ENCODE measurements at places on chromosomes 7 and 10.
A peak's percentile ranks its signal among the peaks of the same experiment; 100 is the strongest.

GRCh38 chr7:158351051-158351450, 236.6 kb downstream of the PTPRN2 start:
- no peak for DNase-seq

DNA sequence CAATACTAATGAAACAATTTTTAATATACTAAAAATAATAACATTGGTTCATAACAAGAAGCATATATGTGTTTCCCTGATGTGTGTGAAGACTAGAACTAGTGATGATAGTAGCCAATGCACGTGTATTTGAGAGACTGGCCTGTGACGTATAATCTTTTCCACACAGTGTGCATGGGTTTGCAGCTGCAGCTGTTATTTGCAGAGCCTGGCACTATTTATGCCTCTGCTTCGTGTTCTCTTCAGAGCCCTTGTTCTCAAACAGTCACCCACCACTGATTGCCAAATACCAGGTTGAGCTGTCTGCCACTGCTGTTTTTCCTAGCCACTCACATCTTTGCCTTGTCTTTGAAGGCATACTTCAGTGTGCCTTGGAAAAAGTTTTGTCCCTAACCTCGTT, 531.7 kb downstream of the ETV1 start:
- no peak for DNase-seq

DNA sequence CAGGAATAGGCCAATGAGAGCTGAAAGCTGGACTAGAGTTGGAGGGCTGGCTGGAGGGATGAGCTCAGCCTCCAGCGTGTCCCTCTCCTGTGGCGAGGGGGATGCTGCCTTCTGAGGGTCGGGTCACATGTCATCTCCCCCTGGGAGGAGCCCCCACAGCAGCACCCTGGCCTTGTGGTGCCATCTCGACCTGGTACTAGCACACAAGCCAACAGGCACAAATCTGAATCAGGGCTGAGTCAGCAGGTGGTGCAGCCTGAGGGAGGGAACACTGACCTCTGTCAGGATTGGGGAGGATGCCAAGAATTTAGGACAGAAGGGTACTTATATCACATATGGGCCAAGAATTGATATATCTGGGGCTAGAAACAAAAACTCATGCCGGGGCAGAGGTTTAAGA, 280.4 kb downstream of the CELF2 start:
- no peak for DNase-seq

DNA sequence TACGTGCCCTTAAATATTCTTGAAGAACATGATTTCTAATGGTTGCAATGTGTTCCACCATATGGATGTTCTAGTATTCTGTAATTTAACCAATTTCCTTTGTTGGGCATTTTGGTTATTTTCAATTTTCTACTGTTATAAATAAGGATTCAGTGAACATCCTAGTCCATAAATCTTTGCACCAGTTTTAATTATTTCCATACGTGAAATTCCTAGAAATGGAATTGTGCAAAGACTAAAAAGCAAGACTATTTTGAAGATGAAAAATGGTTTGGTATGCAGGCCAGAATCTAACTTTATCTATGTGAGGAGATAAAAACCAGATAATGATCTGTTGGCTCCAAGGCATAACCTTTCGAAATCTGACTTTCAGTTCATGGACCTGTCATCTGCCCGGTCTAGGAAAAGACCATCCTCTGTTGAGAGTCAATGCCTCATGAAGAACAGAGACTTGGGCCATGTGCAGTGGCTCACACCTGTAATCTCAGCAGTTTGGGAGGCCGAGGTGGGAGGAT, 633.2 kb upstream of the NRP1 start:
- no peak for DNase-seq

DNA sequence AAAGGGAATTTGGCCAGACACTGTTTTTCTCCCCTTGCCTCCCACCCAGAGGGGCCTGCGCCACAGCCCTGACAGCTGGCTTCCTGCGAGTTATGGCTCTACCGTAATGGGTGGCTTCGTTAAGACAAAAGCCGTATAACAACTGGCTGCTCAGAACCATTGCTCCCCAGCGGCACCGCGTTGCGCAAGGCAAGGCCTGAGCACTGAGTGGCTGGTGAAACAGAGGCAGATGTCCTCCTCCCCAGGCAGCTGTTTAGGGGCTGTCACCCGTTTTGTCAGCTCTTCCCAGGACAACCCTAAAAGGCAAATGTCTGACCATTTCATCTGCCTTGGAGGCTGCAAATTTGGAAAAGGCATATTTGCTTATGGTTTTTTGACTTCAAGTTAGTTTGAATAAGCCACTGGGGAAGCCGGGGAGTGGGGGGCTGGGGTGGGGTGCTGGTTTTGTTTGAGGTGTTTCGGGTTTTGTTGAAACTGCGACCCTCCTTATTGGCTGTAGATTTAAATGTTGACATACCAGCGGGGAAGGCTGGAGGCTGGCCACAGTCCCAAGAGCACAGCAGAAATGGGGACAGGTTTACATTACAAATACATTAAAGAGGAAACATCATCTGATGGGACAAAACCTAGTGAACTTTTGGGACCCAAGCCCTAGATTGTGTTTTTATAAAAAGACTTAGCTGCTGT, 681 bp upstream of the SPOCK2 start:
- DNase-seq = peak; percentile 48

DNA sequence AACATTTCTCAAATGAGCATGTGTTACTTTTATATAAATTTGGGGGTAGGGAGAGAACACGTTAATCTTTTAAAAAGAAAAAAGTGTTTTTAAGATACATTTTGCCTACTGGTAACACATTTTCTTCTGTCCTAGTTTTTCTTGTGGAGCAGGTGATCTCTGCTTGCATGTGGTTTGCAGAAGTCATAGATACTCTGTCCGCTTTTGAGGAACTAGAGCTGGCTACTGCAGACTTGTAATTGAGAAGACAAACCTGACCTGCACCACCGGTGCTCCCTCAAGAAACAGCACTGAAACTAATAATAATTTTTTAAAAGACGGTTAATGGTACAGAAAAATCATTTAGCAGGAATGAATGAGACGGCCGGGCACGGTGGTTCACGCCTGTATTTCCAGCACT, 243.1 kb downstream of the KIAA1217 start:
- DNase-seq = no peak

DNA sequence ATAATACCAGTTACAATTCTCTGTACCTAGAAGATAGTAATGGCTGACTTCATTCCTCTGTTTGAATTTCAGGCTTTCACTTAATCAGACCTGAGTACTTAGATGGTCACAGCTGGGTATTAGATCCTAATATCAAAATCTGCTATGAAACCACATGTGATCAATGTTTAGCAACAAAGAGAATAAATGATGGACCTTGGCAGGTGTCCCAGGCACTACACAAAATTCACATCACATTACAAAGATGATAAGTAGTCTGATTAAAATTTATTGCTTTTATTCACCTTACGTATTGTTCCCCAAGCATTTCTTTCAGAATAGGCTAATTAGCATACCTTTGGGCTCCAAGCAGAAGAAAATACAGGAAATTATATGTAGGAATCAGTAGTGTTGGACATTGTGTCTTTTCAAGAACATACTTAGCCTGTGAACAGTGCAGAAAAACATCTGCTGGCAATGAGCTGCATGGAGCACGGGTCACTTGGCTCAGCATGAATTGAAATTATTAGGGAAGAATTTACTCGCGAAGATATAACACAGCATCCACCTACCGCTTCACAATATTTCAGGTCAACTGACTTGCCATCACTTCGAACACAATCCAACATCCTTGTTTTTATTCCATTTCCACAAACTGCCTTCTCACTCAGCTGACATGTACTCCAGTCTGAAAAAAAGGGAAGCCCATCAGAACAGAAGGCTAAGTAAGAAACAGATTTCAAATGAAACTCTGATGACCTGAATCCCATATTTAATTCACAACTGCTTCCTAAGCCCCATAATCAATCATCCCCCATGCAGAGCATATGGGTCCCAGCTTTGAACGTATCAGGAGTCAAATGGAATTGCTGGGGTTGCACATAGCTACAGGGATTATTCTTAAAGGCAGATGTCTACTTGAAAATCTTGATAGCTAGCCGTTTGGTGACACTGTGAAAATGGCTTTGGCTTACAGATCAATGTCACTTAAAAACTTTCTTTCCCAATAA, 421.0 kb downstream of the THSD7A start:
- no peak for DNase-seq

GRCh38 chr10:60717852-60718251, 60.4 kb upstream of the CDK1 start:
- DNase-seq = no peak

DNA sequence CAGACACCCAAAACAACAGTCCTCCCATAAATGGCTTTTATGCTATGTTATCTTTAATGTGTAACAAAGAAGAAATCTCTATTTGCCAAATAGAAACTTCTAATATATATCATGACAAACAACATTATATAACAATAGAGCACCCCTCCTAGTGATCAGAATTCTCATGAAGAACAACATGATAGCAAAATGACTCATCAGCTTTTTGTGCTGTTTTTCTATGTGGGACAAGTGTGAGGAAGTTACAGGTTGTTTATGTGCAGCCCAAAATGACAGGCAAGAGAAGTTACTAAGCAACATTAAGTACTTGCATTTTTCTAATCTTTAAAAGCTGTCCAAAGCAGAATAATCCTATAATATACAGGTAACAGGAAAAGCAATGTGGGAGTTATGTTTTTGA, 7.7 kb downstream of the DGKB start:
- no peak for DNase-seq

DNA sequence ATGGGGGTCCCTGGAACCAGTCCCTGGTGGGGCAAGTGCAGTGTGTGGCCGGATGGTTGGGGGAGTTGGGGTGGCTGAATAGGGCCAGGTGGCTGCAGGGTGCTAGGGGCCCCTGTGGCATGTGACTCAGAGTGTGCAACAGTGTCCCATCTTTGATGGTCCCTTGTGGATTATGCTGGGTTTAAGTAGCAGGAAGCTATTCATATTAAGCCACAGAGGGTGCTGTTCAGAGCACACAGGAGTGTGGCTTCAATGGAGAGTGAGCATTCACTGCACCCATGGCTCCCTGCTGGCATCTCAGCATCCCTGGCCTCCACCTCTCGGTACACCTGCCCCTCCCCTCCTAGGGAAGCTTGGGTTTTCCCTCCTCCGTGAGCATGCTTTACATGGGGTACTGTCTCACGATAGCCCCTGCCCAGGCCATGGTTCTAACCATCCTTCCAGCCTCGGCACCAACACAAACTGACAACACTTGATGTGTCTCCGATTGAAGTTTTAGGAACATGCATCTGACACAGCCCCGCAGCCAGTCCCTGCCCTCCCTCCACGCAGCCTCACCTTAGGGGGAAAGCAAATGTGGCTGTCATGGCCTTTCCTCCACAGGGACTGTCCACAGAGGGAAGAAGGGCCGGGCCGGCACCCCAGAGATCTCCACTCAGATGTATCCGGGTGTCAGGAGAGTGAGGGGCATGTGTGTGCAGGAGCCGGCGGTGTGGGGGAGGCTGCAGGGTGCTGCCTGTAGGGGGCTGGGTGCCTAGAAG, 30.4 kb upstream of the PPIF start:
- peak; percentile 18 for DNase-seq

- DNase-seq = peak; percentile 30
Observed at GRCh38 chr7:12635830-12636229, 51.6 kb upstream of the ARL4A start.

- peak; percentile 7 for DNase-seq
Observed at GRCh38 chr10:35300063-35300699, 36.1 kb upstream of the CCNY start.

DNA sequence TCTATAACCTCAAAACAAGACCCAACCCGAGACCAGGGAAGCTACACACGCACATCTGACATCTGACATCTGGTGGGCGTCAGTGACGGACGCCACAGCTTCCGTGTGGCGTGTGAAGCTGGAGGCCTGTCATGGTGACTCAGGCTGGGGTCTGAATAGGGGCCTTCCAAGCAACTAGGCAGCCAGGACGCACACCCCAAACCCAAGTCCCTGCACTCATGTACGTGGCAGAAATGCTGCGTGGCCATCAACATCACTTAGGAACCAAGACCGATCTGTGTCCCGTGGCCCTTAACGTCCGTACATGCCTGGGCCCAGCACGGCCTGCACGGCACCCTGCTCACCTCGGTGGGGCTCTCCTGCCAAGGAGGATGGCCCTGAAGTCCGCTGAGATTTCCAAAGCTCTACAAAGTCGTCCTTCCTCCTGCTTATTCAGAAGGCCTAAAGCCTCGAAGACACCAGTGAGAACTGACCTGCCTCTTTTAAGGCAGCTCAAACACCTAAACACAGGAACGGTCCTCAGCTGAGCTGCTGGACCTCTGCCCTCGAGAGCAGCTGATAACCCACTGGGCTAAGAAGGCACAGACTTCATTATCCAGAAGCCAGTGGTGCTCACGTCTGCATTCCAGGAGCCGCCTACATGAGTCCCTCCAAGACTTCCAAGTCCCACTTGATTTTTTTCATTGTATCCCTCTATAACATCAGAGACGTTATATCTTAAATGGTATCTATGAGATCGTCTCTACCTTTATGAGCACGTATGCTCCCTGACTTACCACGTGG, 82.5 kb downstream of the DIP2C start:
- no peak for DNase-seq

GRCh38 chr10:12780634-12781601, 220.6 kb downstream of the CCDC3 start:
- DNase-seq = no peak

DNA sequence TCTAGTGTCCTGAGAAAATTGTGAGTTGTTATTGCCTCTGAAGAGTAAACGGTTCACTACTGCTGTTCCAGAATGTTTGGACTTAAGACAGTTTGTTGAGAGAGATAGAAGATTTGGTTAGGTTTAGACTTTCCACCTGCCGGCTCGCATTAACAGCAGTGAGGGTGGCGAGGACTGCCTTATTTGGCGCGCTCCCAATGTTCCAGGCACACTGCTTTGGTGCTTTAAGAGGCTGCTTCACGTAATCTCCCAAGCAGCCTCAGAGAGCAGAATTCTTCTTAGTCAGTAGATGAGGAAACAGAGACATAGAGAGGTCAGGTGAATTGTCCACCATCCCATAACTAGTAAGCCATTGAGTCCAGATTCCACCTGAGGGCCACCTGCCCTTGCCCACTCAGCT, 41.1 kb downstream of the GLRX3 start:
- no peak for DNase-seq

Data from CD4-positive, alpha-beta T cell treated with Interleukin-6 at 100 ng/mL for 8 hours (primary cell).